Activated CD4-positive, alpha-beta T cell treated with anti-CD3 and anti-CD28 coated beads, Interleukin-2, amount 50 U/mL, for 1 hour (primary cell): ENCODE measurements at places on chromosomes 16 and 17.

- no peak for DNase-seq
These were observed 116.7 kb upstream of the CES5A start for GRCh38 chr16:55991843-55992242.

- no peak for DNase-seq
These were observed 395.2 kb downstream of the WWOX start for GRCh38 chr16:78494674-78495073.

- DNase-seq, result no peak
These were observed 141.0 kb downstream of the STX8 start for GRCh38 chr17:9434642-9435057.

GRCh38 chr16:76985392-76986045, 205.5 kb upstream of the MON1B start:
- no peak for DNase-seq

GRCh38 chr16:58589326-58589905, 40.2 kb downstream of the CNOT1 start:
- no peak for DNase-seq

- DNase-seq, result no peak
These were observed 189.1 kb downstream of the CEP112 start for GRCh38 chr17:66002812-66003211.

- DNase-seq, result no peak
These were observed 27.5 kb downstream of the OR1D5 start for GRCh38 chr17:3035968-3036280.

DNA sequence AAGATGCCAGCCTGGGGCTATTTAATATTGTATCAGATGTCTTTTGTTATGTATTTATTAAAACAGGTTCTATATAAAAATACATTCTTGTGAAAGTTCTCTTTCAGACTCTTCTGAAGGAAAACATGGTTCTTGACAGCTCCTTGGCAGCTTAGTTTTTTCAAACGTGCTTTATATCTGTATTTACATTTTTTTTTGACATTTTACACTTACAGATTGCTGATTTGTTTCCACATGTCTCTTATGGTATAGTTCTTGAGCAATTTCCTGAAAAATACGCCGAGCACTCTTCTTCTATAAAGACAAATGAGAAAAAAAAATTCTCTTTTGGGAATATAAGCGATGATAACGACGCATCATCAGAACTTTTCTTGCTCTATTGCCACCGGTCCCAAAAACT, 9.5 kb downstream of the IGSF6 start:
- DNase-seq, result no peak

DNA sequence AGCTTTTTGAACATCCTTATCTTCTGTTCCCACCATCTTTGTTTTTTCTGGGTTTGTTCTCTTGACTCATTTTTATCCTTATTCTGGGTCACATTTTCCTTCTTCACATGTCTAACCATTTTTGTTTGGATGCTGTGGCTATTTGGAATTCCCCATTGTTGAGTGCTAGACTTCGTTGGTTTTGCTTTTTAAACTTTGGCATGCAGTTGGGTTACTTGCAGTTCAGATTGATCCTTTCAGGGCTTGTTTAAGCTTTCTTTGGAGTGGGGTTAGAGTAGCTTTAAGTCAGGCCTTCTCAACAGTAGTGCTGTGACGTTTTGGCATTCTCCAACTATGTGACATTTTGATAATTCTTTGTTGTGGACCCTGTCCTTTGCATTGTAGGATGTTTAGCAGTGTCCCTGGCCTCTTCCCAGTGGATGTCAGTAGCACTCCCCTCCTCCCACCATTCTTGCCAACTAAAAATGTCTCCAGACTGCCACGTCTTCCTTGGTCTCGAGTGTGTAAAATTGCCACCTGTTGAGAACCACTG, 21.1 kb downstream of the PRMT7 start:
- no peak for DNase-seq

- DNase-seq, result no peak
These were observed 4.0 kb downstream of the CBFA2T3 start for GRCh38 chr16:88973007-88973410.

DNA sequence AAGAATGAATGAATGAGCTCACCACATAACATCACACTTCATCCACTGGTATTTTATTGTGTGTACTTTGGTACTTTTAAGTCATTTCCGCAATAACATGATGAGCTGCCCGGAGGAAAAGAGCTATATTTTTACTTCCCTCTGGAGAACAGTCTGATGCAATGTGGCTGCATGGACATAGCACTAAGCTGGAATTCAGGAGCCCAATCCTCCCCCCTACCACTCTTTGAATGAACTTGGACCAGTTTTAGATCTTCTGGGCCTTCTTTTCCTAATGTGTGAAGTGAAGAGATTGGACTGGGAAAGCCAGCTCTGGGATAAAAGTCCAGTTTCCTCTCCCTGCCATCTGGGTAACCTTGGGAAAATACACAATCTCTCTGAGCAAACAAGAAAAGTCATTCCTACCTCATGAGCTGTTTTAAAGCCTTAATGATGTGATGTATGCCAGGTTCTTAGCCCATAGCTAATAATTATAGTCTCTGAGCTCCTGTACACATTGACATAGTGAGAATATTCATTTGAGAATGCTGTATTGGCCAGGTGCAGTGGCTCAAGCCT, 79.3 kb downstream of the ABCC12 start:
- no peak for DNase-seq

- DNase-seq, result no peak
These were observed 456.2 kb upstream of the DYNLRB2 start for GRCh38 chr16:80084614-80085013.

DNA sequence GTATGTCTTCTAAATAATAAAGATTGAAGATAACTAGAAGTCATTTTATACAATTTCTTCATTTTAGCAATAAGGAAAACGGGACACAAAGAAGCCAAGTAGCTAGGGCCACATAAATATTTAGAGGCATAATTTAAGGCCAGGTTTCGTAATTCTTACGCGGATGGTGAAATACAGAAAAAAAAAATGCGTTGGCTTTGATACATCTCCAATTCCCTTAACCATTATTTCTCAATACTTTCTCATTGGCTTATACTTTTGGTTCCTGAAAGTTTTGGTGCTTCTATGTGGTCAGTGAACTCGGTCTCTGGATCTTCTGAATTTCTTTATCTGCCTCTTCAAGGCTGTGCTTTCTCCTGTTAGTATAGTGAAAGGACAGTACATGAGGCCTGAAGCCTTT, 888.1 kb downstream of the KCNJ2 start:
- no peak for DNase-seq

- DNase-seq, result no peak
These were observed 66.9 kb downstream of the MYO18A start for GRCh38 chr17:29113334-29113733.

GRCh38 chr17:53462393-53462811, 360.3 kb upstream of the KIF2B start:
- no peak for DNase-seq

- no peak for DNase-seq
These were observed 1.8 kb upstream of the LITAF start for GRCh38 chr16:11588321-11589197.

GRCh38 chr16:29011112-29011511, 26.3 kb downstream of the LAT start:
- DNase-seq, result no peak

- DNase-seq, result no peak
These were observed 197.9 kb downstream of the ZFHX3 start for GRCh38 chr16:72850021-72850420.

- DNase-seq, result no peak
These were observed 62.2 kb downstream of the MPRIP start for GRCh38 chr17:17104494-17104893.

GRCh38 chr17:76873856-76874255, 5.7 kb downstream of the MGAT5B start:
- no peak for DNase-seq

GRCh38 chr17:13395862-13396261, 205.9 kb downstream of the HS3ST3A1 start:
- DNase-seq, result no peak

- no peak for DNase-seq
These were observed 79.5 kb downstream of the SLC6A2 start for GRCh38 chr16:55735120-55735781.

DNA sequence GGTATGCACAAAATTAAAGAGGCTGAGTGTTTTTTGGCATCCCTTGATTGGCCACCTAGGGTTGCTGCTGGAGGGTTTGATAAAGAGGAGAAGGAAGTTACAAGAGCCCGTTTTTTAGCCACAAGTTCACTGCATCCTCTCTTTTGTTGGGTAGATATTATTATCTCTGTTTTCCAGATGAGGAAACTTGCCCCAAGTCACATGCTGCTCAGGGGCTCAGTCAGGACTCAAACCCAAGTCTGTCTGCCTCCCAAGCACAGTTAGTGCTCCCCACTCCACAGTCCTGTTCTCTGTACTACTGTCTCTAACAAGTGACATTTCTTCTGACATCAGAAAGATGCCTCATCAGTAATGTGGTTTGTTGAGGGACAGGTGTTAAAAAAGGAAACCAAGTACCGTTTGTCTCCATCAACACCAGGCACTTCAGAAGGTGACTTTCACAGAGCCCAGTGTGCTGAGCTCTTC, 1.4 kb downstream of the NT5M start:
- DNase-seq, result no peak

GRCh38 chr17:69223809-69224208, 4.8 kb downstream of the ABCA10 start:
- no peak for DNase-seq

DNA sequence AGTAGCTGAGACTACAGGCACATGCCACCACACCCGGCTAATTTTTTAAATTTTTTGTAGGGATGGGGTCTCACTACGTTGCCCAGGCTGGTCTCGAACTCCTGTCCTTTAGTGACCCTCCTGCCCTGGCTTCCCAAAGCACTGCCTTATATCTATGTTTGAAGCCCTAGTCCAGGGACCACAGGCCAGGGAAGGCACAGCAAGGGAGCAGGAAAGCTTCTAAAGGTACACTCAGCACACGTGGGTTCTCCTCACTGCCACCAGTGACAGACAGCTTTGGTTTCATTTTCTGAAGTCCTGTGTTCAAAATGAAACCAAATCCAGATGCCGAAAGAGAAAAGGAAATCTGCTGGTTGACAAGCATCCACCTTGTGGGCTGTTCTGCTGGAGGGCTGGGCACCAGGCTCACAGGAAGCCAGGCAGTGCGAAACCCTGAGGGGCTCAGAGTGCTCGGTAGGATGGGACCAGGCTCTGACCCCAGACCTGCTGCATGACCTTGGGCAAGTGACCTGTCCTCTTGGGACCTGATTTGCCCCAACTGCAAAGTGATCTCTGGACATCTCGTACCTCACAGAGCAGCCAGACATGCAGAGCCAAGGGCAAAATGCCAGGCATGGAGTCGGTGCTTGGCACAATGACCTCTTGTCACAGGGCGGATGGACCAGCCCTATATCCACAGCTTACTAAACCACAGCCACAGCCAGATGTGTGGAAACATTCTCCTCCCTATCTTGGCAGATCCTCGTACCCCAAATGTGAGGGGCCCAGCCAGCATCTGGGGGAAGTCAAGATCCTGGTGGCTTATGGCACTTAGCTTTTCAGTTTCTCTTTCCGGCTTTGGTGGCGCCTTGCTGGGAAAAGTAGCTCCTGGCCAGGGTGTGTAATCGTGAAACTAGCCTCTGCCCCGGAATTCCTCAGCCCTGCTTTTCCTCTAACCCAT, 2.8 kb upstream of the SOCS1 start:
- DNase-seq, result peak; percentile 3

DNA sequence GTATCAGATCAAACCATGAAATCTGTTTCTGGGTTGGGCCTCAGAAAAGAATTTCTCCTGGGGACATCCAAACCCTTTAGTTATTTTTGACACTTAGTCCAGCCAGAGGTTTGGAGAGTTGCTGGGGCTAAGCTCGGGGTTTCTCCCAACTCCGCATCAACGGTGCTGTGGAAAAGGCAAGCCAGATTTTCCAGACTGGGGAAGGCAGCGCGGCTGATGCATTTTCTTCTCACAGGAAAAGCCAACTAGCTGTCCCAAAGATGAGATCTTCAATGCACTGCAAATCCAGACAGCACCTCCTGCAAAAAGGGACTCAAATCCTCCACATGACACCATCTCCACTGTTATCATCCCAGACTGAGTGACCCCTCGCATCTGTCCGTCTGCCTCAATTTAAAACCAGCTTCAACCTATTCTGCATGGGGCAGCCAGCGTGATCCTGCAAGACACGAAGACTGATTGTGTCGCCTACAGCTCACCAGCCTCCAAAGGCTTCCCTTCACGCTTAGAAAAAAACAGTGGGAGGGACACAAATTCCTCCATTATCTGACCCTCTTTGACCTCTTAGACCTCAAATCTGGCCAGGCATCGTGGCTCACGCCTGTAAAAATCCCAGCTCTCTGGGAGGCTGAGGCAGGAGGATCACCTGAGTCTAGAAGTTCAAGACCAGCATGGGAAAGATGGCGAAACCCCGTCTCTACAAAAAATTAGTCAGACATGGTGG, 62.0 kb downstream of the GAS7 start:
- no peak for DNase-seq

GRCh38 chr16:68399456-68399855, 48.9 kb downstream of the SMPD3 start:
- no peak for DNase-seq

DNA sequence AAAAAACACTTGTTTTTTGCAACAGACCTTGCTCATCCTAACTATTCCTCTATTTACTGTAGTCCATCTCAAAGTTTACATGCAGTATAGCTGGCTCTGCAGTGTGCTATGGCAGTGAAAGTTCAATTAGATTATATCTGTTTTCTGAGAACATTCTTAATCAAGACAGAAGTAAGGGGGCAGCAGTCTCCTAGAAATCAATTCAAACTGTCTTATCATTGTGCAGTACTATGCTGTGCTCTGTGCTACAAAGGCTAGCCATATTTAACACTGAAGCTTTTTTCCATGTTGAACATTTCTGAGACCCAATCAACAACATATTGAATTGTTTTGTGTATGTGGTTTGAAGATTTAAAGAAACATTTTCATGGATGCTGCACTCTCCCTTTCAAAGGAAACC, 11.4 kb downstream of the NETO2 start:
- no peak for DNase-seq

DNA sequence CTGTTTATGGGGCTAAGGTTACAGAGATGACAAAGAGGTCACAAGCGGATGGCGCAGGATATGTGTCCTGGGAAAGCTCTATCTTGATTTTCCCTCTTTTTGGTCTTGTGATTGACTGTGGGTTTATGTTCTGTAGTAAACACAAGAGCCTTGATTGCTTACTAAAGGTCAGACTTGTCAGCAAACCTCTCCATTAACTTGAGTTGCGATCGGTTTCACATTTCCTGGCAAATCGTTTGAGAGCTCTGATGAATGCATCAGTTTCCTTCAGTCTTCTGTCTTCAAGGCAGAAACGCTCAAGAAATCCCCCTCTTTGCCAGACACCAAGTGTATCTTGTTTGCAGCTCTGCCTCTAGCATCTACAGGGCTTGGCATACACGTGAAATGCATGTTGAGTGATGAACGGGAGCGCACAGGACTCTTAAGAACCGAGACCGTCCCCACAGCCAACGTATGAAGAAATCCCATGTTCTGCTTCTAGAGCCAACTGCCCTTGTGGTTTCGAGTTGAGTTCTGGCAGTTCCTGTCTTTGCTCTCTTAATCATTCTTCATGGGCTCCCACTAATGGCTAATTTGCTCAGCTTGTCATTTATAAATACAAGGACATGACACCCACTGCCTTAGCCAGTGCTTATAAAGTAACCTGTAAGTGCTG, 143.3 kb downstream of the PITPNC1 start:
- DNase-seq, result no peak
